ENCODE measurements at places on chromosomes 1 and 21.

GRCh38 chr1:183543619-183544204 is 46.5 kb downstream of the NCF2 start:
- DNase-seq: no peak

GRCh38 chr1:7508934-7509519 is 262.1 kb upstream of the VAMP3 start:
- no peak for DNase-seq

GRCh38 chr1:88998716-88999115 is 6.3 kb upstream of the KYAT3 start:
- DNase-seq: peak; percentile 77

GRCh38 chr1:111989531-111990025 is at the start of gene KCND3:
Gene KCND3 (minus strand): TSS chr1:111989668.
- no peak for DNase-seq

GRCh38 chr1:108583757-108584427 is 24.0 kb downstream of the EEIG2 start:
- DNase-seq: no peak

GRCh38 chr1:228650141-228650540 is 85.1 kb upstream of the RHOU start:
- DNase-seq: no peak

DNA sequence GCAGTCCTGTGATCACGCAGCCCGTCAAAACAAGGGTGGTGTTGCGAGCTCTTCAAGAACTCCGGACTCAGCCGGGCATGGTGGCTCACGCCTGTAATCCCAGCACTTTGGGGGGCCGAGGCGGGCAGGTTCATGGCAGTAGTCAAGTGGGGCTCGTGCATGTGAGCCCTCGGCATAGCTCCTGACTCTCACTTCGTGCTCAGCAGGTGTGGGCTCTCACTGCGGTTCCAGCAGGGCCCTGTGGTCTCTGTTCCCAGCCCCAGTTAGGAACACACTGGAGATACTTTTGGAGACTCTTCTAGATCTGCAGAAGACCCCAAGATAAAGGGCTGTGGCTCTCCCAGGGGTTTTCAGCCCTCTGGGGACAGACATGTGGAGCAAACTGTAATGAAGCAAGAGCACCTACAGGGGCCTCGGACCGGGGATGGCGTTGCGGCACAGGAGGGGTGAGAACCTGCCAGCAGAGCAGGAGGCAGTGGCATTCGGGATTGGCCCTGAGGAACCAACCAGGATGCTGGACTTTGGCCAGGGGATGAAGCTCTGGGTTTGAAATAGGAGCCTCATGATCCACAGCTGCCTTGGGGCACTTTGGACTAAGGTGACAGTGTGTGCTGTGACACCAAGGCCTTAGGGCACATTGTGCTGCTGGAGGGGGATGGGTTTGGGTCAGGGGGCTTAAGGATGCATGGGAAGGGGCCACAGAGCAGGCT is 443.2 kb downstream of the CAMTA1 start:
- no peak for DNase-seq

DNA sequence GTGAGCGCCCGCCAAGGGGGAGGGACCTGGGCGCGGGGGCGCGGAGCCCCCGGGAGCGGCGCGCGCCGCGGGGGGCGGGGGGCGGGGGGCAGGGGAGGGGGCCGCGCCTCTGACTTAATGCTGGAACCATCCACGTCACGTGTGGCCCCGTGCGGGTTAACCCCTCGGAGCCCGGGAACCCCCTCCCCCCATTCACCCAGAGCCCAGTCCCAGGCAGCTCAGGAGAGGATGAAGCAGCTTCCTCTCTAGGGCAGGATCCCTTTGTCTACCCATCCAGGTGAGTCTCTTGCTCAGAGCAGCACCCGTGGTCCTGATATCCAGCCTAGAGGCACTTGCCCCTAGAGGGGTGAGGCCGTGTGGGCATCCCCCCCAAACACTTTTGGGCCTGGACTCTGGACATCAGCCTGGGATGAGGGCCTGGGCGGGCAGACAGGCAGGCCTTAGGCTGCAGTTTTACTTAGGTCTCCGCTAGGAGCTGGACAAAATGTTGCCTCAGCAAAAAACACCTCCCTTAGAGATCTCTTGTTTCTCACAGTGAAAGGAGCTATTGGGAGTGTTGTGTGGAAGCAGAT is at the start of gene ALX3:
Gene ALX3 (minus strand): TSS at position 2 of the 572 bp plus-strand sequence. CDS start 60 bp downstream, outside the sequence.
- DNase-seq: no peak

DNA sequence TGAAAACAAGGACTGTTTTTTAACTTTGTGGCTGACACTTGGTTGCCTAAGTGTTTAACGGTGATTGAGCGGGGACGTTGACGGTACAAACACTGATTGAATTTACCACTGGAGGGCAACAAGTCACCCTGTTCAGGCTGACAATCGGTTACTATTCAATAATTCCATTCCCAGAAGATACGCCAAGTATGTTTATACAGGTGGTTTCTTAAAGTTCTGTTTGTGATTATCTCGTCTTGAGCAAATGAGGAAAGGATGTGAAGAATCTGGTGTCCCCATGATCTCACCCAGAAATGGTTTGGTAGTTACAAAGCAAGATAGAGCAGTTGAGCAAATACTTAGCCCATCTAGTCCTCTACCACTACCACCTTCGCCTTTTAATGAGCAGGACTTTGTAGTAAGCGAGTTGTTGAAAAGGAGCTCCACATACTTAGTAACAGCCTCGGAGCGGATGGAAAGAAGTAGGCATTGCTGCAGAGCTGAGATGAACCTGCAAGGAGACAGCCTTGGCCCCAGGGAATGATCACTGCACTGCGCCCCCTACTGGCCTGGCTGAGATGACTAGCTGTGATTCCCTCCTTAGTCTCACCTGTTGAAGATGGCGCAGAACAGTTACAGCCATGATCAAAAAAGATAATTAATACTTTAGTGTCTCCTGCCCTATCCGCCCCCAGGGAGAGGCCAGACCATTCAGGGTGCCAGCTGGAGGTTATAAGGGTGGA is 36.3 kb downstream of the IFNAR1 start:
- DNase-seq: peak; percentile 45

DNA sequence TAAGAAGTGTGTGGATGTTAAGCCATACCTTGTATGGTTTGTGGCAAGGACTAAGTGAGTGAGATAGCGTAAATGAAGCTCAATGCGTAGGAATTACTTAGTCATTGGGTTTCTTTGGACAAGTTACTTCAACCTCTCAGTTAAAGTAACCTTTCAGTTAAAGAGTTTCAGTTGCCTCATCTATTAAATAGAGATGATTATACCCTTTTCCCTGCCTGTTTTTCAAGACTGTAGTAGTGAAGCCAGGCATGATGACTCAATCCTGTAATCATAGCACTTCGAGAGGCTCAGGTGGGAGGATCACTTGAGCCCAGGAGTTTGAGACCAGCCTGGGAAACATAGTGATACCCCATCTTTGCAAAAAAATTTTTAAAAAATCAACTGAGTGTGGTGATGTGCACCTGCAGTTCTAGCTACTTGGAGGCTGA is 6.3 kb downstream of the ZMPSTE24 start:
- DNase-seq: no peak

DNA sequence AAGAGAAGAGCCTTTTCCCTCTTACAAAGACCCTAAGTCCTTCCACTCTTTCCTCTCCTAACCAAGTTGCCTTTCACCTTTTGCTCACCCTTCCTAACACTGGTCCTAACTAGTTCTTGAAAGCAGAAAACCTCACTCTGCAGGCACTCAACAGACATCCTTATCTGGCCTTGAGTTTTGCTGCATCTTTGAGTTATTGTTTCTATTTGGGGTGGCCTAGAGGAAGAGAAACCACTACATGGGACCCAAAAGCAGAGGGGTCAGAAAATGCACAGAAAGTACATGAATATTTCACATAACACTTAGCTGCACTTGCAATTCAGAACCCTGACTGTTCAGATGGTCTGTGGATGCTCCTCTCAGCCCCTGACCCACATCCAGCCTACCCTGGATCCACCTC is 178.3 kb upstream of the SYT6 start:
- no peak for DNase-seq

GRCh38 chr1:24748191-24749121 is 3.2 kb downstream of the CLIC4 start:
- DNase-seq: no peak

GRCh38 chr1:184082541-184083415 is 31.2 kb downstream of the TSEN15 start:
- DNase-seq: no peak

GRCh38 chr1:60367532-60367931 is 294.0 kb upstream of the C1orf87 start:
- no peak for DNase-seq

DNA sequence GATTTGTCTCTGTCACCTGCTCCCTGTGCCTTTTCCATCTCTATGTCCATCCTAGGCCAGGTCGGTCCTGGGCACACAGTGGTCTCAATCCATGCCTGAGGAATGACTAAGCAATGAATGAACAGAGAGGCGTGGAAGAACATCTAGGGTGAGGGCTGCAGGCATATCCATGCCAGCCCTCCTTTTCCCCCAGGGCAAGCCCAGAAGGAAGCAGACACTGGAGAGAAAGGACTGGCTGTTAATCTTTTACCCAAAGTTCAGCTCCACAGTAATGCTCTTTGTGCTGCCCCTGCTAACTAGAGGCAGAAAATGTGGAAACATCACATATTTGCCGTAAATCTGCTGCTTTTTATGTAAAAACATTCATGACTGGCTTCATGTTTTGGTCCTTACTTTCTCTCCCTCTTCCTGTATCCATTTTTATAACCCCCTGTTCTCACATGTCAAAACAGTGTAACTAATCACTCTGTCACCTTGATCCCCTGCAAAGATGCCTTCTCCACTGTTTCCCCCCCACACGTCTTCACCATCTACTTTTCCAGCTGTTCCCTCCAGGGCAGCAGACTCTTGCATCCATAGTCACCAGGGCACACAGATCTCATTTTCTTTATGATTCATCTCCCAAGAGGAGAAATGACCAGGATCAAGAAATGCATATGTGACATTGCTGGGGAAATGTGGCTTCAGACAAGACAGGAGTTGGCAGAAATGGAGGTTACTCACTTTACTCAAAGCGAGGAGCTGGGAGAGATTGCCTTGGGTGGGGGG is 166.4 kb upstream of the PROX1 start:
- no peak for DNase-seq

- no peak for DNase-seq
Observed at GRCh38 chr1:54259546-54260140, 59.7 kb downstream of the MRPL37 start.

GRCh38 chr1:86388777-86389176 is 7.3 kb downstream of the ODF2L start:
- DNase-seq: no peak

- no peak for DNase-seq
Observed at GRCh38 chr1:229410370-229410691, 23.6 kb downstream of the ACTA1 start.

GRCh38 chr1:228315484-228315944 is 91.1 kb downstream of the TRIM11 start:
- DNase-seq: no peak

- no peak for DNase-seq
Observed at GRCh38 chr1:208521534-208521933, 277.4 kb upstream of the PLXNA2 start.

DNA sequence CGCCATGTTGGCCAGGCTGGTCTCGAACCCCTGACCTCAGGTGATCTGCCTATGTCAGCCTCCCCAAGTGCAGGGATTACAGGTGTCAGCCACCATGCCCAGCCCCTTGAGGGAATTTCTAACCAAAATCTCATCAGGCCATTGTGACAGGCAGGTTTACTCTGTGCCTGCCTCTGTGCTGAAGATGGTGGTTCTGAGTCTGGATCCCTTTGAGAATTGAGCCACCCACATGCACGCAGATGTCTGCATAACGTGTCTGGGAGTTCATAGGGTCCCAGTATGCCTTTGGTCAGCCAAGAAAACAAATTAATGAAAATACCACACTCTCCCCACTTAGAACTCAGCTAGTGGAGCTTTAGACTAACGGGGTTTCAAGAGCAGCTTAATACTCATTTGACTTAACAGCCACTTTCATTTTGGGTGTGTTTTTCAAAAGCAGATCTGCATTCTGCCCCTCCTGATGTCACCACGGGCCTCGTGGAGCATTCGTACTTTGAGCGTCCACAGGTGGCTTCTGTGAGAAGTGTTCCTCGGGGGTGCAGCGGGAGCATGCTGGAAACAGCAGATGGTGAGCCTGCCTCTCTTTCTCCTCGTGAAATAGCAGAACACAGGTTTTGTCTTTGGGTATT is 45.3 kb downstream of the DIP2A start:
- no peak for DNase-seq

DNA sequence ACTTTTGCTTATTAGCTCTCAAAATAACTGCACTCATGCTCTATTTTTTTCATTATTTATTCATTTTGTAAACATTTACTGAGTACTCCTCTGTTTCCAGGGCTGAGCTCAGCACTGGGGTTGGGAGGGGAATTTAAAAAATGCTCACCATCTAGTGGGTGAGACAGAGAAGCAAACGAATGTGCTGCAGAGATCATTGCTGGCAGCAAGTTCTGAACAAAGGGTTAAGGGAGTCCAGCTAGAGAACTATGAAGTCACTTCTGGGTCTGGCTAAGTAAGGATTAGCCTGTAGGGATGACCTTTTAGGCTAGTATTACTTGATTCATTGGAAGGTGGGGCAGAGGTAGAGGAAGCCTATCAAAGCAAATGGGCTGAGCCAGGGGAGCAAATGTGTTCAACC is 99.1 kb upstream of the ZNF644 start:
- DNase-seq: no peak

GRCh38 chr1:25912076-25912831 is 6.0 kb upstream of the STMN1 start:
- DNase-seq: no peak

- no peak for DNase-seq
Observed at GRCh38 chr1:154972213-154972516, 1.6 kb upstream of the SHC1 start.

DNA sequence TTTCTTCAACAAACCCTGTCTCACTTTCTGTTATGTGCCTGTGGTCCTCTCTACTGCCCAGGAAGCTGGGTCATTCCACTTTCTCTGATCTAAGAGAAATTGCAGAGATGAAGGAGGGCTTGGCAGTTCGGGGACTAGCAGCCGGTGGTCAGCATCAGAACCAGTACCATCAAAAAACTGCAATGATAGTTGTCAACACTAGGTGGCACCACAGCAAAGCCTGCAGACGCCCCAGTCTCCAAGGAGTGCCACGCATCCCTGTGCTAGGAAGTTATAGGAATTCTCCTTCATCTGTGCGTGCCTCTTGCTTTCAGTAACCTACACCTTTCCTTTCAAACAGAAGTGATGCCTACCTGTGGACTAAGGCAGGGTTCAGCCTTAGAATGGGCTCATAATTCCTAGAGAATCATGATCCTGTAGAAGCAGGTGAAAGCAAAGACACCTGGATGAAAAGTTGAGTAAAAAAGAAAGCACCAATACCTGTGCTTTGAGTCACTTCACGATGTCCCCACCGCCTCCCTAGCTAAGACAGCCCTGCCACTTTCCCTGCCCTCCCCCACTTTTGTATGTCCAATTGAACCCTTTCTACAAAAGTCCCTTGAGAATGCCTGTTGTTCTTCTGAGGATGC is 129.2 kb downstream of the ADAMTS1 start:
- DNase-seq: no peak
